ENCODE measurements at places on chromosomes 2 and 18.

DNA sequence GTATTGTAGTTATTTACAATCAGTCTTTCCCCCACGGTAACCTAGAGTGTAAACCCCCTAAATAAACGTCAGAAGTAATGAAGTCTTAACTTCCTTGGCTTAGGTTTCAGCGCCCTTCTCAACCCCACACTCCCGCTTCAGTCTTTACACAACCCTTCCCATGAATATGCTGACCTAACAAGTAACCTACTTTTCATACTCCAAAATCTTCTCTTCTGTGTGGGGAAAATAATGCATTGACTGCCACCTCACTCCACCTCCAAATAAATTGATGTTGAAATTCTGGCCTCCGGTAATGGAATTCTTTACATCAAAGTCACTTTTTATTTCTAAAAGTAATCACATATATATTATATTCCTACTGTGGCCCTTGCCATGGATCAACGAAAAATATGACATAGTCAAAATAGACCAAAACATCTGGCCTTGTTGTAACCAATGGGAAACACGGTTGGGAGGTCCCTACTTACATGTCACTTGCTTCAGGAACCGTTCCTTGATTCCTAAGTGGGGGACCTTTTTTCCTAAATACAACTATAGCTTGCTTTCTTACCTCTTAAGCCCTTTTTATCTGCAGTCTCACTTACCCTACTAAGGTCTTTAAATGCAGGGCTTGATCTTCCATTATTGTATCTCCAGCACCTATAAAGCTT lies 961 bp downstream of the GEN1 start:
- DNase-seq = no peak

- DNase-seq = no peak
Measured at GRCh38 chr2:15858466-15858865, 81.9 kb upstream of the MYCN start.

- DNase-seq = no peak
Measured at GRCh38 chr18:78788161-78788560, 191.5 kb upstream of the SALL3 start.

- DNase-seq = no peak
Measured at GRCh38 chr2:143668234-143668633, 539.0 kb downstream of the ARHGAP15 start.

DNA sequence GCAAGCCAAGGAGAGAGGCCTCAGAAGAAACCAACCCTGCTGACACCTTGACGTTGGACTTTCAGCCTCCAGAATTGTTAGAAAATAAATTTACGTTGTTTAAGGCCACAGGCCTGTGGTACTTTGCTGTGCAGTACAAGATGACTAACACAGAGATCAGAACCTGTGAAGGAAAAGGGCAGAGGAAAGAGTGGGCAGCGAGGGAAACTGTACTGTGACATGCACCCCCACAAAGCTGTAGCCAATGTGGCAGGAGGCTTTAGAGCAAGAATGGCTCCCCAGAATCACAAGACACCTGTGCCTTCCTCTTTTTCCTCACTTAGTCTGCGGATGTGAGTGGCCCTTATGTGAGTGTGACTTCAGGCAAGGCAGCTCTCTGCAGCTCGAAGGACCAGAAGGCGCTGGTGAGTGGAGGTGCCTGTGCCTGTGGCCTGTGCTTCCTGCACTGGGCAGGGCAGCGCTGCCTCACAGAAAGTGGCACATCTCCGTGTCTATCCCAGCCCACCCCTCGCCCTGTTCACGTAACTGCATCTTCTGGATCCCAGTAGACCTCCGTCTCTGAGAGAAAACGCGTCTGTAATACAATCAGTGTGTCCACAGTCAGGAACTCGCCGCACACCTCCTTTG lies 89.5 kb downstream of the MRPS9 start:
- DNase-seq = no peak

DNA sequence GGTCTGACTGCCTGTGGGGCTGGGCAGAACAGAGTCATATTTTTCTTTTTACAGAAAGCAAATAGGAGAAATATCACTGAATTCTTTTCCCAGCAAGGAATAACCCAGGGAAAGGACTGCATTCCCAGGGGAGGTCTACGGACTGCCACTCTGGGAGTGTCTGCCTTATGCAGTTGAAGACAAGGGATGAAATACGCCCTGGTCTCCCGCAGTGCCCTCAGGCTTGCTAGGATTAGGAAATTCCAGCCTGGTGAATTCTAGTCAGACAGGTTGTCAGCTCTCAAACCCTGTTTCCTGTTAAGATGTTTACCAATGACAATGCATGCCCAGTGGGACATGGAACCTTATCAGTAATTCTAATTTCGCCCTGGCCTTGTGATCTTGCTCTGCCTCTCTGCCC lies 30.3 kb upstream of the PDK1 start:
- no peak for DNase-seq

DNA sequence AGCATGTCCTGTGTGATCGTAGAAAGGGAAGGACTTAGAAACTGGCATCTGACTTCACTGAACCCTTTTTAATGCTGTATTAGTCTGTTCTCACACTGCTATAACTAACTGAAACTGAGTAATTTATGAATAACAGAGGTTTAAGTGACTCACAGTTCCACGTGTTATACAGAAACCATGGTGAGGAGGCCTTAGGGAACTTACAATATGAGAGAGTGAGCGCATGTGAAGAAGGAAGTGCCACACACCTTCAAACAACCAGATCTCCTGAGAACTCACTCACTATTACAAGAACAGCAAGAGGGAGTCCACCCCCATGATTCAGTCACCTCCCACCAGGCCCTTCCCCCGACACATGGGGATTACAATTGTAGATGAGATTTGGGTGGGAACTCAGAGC lies 811.3 kb downstream of the CPS1 start:
- no peak for DNase-seq

DNA sequence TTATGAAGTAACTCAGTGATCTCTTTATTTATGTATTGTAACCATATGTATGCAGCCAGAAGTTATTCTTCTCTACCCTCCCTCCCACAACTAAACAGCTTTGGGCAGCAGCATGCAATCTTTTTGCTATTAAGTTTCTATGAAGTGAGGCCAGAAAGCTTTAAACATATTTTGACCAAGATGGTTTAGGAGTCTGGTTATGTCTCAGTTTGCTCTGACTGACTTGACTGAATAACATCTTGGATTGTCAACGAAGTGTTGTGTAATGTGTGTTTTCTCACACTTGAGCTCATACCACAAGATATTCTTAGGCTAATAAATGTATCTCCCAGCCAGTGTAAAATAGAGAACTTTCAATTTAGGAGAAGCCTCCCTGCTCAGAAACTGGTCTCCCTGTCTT lies 104.3 kb downstream of the TTC27 start:
- DNase-seq = no peak

- DNase-seq = no peak
Measured at GRCh38 chr2:135037831-135038230, 9.4 kb downstream of the MAP3K19 start.

- DNase-seq = no peak
Measured at GRCh38 chr2:237996021-237996593, 29.3 kb downstream of the UBE2F start.

DNA sequence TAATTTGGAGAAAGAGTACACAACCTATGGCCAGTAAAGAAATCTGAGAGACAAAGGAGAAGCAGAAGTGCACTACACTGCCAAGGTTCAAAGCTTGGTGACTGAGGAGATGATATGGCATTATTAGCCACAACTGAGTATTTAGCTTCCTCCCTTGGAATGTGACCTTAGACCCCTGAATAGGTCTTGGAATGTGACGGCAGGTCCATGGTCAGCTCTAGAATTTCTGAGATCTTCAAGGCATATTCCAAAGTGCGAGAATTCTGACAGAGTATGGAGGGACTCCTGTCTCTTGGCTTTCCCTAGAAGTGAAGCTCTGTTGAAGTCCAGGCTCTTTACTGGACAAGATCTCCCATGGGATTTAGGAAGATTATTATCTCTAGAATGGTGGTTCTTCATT lies 130.0 kb upstream of the FN1 start:
- no peak for DNase-seq

GRCh38 chr18:76658627-76659026 lies 163.6 kb upstream of the ZNF516 start:
- no peak for DNase-seq

- no peak for DNase-seq
Measured at GRCh38 chr2:19351899-19352697, 6.3 kb downstream of the OSR1 start.

All from effector CD4-positive, alpha-beta T cell (primary cell).